Activated CD8-positive, alpha-beta memory T cell treated with anti-CD3 and anti-CD28 coated beads, Interleukin-2, amount 10 ng/mL, durations not matched to agents 7 days and 5 days (primary cell): ENCODE measurements at places on chromosomes 2 and 18. TPM values are rescaled to one million over a fixed set of nuclear protein-coding genes. Genes with fewer than 3 reads are reported as not detected.

- no peaks in the 10 kb centered on the region for H3K4me1 ChIP-seq
- no peak overlapping the region for H3K27ac ChIP-seq
- DNase-seq: no peak
- no peak overlapping the region for H3K4me3 ChIP-seq
- no peaks in the 10 kb centered on the region for H3K27me3 ChIP-seq
Measured at GRCh38 chr2:55891671-55892094, 31.9 kb downstream of the EFEMP1 start.

Gene APCDD1
- not detected for total RNA-seq

GRCh38 chr2:73436019-73436418 lies 50.4 kb downstream of the ALMS1 start:
- H3K4me1 ChIP-seq: no peaks in the 10 kb centered on the region
- no peak for DNase-seq
- H3K4me3 ChIP-seq: no peak overlapping the region
- peaks cover 8% of the 10 kb centered on the region for H3K36me3 ChIP-seq
- H3K27ac ChIP-seq: no peak overlapping the region
- no peaks in the 10 kb centered on the region for H3K27me3 ChIP-seq

- no peak for DNase-seq
- no peaks in the 10 kb centered on the region for H3K4me1 ChIP-seq
- peaks cover 2% of the 10 kb centered on the region for H3K36me3 ChIP-seq
- H3K27me3 ChIP-seq: no peaks in the 10 kb centered on the region
- H3K4me3 ChIP-seq: no peak overlapping the region
Measured at GRCh38 chr2:57981083-57981768, 65.4 kb upstream of the VRK2 start.

Gene SLC4A5
- 2.6 TPM for total RNA-seq

Gene FBXO41
- total RNA-seq: 28.2 TPM

DNA sequence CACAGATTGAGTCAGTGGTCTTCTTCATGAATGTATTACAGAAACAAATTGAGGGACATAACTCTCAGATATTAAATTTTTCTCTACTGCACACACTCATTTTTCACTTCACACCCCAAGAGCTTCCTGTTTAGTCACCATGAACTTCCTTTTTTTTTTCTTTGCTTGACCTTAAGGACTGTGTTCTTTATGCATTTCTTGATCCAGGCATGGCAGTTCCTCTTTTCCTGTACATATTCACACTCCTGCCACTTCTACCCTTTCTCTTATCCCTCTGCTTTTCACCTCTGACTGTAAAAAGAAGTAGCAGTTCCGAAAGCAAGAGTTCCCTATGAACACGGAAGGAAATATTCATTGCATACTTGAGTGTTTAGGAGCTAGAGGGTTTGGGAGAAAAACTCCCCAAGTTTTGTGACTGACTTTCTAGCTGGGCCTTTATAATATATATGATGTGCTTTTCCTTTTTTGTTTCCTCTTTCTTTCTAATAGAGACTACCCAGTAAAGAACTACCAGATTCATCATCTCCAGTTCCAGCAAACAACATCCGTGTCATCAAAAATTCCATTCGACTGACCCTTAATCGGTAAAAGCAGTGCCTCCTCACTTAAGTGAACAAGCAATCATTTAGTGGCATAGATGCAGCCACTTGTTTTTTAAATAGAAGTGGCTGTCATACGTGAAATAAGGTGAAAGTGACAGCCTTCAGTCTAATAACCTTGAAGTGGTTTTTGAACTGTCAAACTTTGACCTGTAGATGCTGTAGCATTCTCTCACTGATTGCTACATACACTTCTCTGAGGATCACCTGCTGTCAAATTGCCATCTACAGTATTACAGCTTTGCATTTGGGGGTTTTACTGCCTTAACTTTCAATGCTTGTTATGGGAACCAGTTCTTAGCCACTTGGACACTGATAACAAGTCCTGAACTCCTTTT lies 40.8 kb downstream of the PAPOLG start:
- no peak overlapping the region for H3K4me3 ChIP-seq
- peaks cover 16% of the 10 kb centered on the region for H3K4me1 ChIP-seq
- H3K27me3 ChIP-seq: no peaks in the 10 kb centered on the region
- no peak for DNase-seq
- peaks cover 26% of the 10 kb centered on the region for H3K36me3 ChIP-seq

DNA sequence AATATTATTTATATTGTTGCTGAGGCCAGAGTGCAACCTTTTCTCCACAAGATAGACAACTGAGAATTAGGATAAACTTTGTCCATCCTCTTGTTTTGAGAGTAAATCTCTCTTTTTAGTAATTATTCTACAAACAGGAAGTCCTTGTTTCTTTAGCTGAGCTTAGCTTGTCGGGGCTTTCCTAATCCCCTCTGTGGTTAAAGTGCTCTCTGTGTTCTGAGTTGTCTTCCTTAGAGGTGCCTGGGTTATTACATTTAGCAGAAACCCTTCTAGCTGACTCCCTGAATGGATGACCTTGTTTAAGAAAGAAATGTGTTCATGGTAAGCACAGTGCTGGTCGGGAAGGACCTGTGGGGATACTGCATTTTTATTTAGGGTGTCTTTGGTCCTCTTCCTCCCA lies 12.7 kb downstream of the USP39 start:
- H3K4me1 ChIP-seq: peaks cover 21% of the 10 kb centered on the region
- DNase-seq: no peak
- no peaks in the 10 kb centered on the region for H3K27me3 ChIP-seq
- H3K27ac ChIP-seq: peak overlapping the region; percentile 81
- H3K4me3 ChIP-seq: no peak overlapping the region

Gene TBR1
- total RNA-seq: 0.05 TPM

- no peak overlapping the region for H3K27ac ChIP-seq
- H3K36me3 ChIP-seq: no peaks in the 10 kb centered on the region
- no peak for DNase-seq
- no peak overlapping the region for H3K4me3 ChIP-seq
- no peaks in the 10 kb centered on the region for H3K4me1 ChIP-seq
Measured at GRCh38 chr2:219334076-219334475, 1.5 kb upstream of the RESP18 start.

DNA sequence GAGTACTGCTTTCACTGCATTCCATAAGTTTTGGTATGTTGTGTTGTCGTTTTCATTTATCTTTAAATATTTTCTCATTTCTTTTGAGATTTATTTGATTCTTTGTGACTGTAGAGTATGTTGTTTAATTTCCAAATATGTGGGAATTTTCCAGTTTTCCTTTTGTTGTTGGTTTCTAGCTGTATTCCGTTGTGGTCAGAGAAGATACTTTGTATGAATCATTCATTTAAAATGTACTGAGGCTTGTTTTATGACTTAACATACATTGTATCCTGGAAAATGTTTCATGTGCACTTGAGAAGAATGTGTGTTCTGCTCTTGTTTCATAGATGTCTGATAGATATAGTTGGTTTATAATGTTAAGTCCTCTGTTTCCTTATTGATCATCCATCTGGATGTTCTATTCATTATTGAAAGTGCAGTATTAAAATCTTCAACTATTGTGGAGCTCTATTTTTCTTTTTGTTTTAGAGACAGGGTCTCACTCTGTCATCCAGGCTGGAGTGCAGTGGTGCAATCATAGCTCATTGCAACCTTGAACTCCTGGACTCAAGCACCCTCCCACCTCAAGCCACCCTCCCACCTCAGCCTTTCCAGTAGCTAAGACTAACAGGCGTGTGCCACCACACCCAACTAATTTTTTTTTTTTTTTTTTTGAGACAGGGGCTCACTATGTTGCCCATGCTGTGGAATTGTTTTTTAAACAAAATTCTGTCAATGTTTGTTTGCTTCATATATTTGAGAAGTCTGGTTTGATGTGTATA lies 96.8 kb downstream of the TAF4B start:
- H3K4me3 ChIP-seq: no peak overlapping the region
- H3K4me1 ChIP-seq: peaks cover 2% of the 10 kb centered on the region
- H3K36me3 ChIP-seq: peaks cover 20% of the 10 kb centered on the region
- no peaks in the 10 kb centered on the region for H3K27me3 ChIP-seq
- no peak overlapping the region for H3K27ac ChIP-seq

Gene MEP1B
- total RNA-seq: not detected

GRCh38 chr2:111231532-111232252 lies 111.0 kb downstream of the BCL2L11 start:
- no peak overlapping the region for H3K4me3 ChIP-seq
- DNase-seq: peak; percentile 7
- no peaks in the 10 kb centered on the region for H3K4me1 ChIP-seq

Gene ANKRD62
- total RNA-seq: not detected

Gene SERPINB11
- total RNA-seq: not detected

GRCh38 chr2:4424153-4424552 lies 720.8 kb downstream of the DCDC2C start:
- H3K36me3 ChIP-seq: no peaks in the 10 kb centered on the region
- no peaks in the 10 kb centered on the region for H3K27me3 ChIP-seq
- H3K27ac ChIP-seq: no peak overlapping the region
- no peak for DNase-seq

DNA sequence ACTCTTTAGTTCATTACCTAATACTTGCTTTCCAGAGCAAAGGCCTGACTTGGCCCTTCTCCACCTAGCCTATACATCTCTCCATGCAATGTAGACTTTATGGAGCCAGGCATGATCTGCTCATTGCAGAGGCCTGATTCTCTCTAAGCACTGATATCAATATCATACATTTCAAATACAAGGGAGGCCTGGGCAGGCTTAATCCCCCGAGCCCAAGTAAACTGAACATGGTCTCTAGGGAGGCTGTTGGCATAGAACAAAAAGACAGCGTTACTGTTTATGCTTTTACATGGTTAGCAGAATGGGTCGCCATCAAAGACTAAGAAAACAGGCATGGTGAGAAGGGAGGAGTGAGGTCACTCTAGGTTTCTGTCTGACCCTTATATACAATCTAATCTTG lies 695.1 kb downstream of the ZEB2 start:
- no peaks in the 10 kb centered on the region for H3K36me3 ChIP-seq
- no peak for DNase-seq
- H3K4me1 ChIP-seq: no peaks in the 10 kb centered on the region
- H3K4me3 ChIP-seq: no peak overlapping the region

Gene CNTNAP5
- total RNA-seq: not detected

GRCh38 chr18:74550886-74551285 lies 16.6 kb downstream of the CNDP1 start:
- peaks cover 4% of the 10 kb centered on the region for H3K4me1 ChIP-seq
- no peak overlapping the region for H3K4me3 ChIP-seq
- H3K27me3 ChIP-seq: peaks cover 17% of the 10 kb centered on the region

DNA sequence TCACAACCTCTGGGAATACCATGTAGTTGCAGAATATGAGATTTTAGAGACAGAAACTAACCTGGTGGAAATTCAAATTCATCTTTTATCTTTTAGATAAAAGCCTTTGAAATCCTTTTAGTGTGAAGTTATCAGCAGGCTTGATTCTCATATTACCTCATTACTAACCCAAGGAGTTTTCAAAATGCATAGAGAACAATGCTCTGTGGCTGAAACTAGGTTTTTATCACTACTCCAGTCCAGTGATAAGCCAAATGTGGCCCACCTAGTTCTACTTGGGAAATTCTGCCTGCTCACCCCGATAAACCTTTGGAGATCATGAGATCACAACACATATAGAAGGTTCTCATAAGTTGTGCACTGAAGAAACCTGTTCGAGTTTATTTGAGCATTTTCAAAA lies 121.7 kb downstream of the MMADHC start:
- no peak overlapping the region for H3K27ac ChIP-seq
- H3K4me3 ChIP-seq: no peak overlapping the region
- H3K36me3 ChIP-seq: peaks cover 5% of the 10 kb centered on the region
- peaks cover 3% of the 10 kb centered on the region for H3K4me1 ChIP-seq
- no peak for DNase-seq

Gene RHBDD1
- total RNA-seq: 32.2 TPM

DNA sequence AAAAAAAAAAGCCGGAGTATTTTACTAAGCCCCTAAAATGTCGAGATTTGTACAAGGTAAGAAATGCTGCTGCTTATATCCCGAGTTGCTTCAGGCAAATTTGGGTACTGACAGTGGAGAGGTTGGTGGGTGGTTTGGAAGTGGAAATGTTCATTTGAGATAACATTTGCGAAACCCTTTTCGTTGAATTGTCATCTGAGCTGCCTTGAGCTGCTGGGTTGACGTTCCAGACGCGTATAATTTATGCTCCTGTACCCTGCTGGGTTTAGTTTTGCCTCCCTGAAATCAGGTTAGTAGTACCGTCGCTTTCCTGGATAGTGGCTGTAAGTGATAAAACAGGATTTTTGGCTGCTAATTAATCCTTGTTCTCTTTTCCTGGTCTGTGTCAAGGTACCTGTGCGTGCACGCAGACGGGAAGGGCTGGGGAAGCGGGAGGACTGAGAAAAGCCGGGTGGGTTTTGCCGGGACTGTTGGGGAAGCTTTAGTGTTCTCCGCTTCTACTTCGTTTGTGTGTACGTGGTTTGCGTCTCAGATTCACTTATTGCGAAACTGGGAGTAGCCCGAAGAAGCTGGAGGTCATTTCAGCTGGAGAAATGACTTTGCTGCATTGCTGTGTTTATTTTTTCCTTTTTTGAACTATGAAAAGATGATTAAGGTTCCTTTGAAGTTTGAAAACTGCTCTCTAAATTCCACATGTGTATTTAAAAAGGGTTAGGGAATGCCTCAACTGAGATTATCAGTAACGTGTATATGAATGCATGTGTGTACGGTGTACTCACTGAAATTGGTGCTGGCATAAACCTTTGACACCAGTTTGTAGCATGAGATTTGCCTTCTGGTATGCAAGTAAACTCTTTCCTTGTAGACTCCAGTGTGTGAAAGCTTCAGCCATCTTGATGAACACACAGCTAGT lies 709 bp downstream of the UGP2 start:
- H3K27ac ChIP-seq: peak overlapping the region; percentile 100
- DNase-seq: peak; percentile 45
- peaks cover 55% of the 10 kb centered on the region for H3K4me1 ChIP-seq
- peaks cover 51% of the 10 kb centered on the region for H3K36me3 ChIP-seq
- no peaks in the 10 kb centered on the region for H3K27me3 ChIP-seq

Gene CAPG
- total RNA-seq: 204 TPM

- no peak overlapping the region for H3K27ac ChIP-seq
- H3K27me3 ChIP-seq: no peaks in the 10 kb centered on the region
- H3K4me3 ChIP-seq: no peak overlapping the region
- DNase-seq: no peak
- no peaks in the 10 kb centered on the region for H3K36me3 ChIP-seq
Measured at GRCh38 chr2:223460774-223461211, 141.4 kb downstream of the SCG2 start.

- no peaks in the 10 kb centered on the region for H3K4me1 ChIP-seq
- no peak for DNase-seq
- no peak overlapping the region for H3K4me3 ChIP-seq
- H3K27ac ChIP-seq: no peak overlapping the region
- H3K36me3 ChIP-seq: no peaks in the 10 kb centered on the region
- no peaks in the 10 kb centered on the region for H3K27me3 ChIP-seq
Measured at GRCh38 chr18:23369266-23369665, 83.8 kb upstream of the RIOK3 start.
